ENCODE measurements at places on chromosomes 11 and 22. TPM values are rescaled to one million over a fixed set of nuclear protein-coding genes. Genes with fewer than 3 reads are reported as not detected.

DNA sequence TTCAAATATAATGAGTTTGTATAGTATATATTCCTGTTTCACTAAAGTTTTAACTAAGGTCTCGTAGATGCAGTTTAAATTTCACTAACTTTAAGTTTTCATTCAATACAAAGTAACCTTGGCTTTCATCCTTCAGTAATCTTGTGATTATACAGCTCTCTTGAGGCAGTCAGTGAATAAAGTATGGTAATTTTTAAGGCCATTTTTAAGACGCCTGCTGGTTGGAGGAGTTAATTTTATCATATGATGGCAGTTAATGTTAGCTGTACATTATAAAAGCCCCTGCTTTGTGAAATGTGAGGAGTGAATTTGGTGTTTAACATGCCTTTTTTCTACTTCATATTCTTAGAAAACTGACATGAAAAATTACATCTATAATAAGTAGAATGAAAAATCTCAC, 163.6 kb downstream of the TMEM135 start:
- no peak for DNase-seq

DNA sequence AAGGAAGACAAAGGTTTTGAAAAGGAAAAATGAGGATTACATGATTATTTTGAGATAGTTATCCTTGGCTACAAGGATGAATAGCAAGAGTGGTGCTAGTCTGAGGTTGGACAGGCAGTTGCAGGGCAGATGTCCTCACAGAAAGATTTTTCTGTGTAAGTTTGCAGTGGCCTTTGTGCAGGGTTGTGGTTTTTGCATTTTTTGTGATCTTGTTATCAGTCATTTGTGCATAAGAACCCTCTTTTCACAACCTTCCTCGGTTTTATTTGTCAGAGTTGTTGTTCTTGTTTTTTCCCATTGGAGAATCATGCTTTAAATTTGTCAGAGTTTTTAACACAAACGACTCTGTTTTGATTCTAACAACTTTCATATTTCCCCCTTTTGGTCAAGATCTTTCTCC, 1.4 kb downstream of the CCDC134 start:
- DNase-seq = no peak

The TUB gene
- polyA plus RNA-seq = 0.40 TPM

GRCh38 chr11:61851113-61851899, 23.2 kb downstream of the FADS2 start:
- DNase-seq = no peak

- no peak for DNase-seq
These were observed 94.7 kb downstream of the NECTIN1 start for GRCh38 chr11:119634301-119634700.
